COR-L47 (cell line): ENCODE measurements at places on chromosomes 16 and 17.

- no peak for DNase-seq
Measured at GRCh38 chr17:65742403-65743307, 181.2 kb upstream of the AXIN2 start.

DNA sequence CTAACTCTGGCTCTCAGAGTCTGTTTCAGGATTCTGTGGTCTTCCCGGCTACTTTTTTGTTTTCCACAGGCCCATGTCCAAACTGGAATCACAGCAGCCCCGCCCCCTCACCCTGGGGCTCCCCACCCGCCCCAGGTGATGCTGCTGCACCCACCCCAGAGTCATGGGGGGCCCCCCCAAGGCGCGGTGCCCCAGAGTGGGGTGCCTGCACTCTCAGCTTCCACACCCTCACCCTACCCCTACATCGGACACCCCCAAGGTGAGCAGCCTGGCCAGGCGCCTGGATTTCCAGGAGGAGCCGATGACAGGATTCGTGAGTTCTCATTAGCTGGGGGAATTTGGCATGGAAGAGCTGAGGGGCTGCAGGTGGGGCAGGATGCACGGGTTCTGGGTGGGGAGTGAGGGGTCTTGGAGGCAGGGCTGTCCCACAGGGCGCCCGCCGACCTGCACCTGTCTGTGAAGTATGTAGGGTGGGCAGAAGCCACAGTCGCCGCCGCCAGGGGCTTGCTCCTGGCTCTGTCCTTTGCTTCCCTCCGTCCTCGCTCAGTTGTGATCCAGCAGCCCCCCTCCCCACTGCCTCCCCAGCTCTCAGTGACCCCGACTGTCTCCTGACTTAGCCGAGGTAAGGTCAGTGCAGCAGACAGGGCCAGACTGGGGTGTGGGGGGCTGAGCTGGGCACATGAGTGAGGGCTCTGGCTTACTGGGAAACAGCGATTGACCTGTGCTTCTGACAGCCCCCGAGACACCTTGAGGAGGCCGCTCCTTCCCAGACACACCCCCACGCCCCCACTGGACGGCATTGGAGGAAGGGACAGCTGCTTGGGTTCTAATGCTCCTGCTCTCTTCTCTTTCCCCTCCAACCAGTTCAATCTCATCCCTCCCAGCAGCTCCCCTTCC, 10.0 kb downstream of the TUFM start:
- no peak for DNase-seq

DNA sequence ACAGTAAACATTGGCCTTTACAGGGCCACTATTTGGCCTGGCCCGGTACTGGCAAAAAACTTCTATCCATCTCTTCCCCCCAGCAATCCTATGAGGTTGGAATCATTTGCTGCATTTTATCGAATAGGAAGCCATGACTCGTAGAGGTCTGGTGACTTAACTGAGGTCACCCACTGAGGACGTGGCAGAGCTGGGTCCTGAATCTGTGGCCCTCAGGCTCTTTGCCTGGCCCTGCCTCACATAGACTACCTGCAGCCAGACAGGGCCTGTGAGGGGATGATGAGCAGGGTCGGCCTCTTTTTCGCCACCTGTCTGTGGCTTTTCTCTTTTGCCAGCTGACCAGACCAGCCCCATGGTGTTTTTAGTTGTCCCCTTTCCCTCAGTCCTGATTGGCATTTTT, 1.9 kb downstream of the PPP4C start:
- no peak for DNase-seq

DNA sequence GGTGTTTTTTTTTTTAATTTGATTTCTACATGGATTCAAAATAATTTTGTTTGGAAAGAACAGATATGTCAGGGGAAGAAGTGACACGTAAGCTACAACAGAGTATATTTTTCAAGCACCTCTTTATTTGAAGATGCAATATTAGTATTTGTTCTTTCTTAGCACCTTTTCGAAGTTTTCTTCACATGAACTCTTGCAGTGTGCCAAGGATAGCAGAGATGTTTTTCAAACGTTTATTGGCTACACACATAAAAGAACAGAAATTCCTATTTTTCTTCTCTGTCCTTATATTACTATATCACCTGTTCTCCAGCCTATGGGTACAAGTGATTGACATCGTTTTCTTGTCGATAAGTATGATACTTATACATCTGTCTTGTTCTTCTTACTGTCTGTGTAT, 192.7 kb upstream of the TBX2 start:
- no peak for DNase-seq

GRCh38 chr17:34638526-34639260, 59.3 kb downstream of the TMEM132E start:
- DNase-seq: no peak

- no peak for DNase-seq
Measured at GRCh38 chr17:8490256-8491023, 54.8 kb downstream of the NDEL1 start.

- no peak for DNase-seq
Measured at GRCh38 chr16:17222871-17223401, 247.8 kb downstream of the XYLT1 start.

- DNase-seq: no peak
Measured at GRCh38 chr17:1179112-1179817, 516 bp downstream of the ABR start.

GRCh38 chr17:4969047-4969550, 1.5 kb upstream of the SPAG7 start:
- DNase-seq: no peak

DNA sequence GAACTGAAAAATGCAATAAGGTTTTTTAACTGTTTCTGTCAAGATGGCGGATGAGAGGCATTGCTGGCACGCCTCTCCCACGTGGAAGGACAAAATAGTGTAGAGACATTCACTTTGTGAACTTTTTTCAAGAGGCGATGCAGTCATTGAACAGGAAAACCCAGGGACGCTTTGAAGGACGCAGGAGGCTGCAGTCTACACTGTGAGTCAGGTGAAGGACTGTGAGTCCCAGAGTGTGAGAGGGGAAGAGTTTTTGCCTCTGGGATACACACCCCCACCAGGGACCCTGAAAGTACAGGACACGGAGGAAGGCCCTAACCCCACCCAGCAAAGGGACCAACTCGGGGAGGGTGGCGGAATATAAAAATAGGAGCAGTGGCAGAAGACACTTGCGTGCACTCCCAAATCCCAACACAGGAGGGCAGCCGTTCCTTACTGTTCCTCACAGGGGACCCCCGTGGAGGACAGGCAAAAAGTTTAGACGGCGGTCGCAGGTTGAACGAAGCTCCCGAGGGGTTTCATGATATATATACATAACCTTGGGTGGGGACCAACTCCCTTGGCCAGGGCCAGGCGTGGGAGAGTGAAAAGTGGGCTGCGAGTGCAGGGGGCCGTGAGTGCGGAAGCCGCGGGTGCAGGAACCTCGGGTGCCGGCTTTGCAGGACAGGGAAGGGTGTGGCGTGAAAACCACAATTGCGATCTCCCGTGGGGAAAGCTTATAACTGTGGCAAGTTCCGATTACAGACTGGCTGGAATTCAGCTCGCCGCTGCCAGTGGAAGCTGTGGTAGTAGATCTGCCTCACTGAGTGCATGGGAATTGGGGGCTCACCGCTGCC, 82.0 kb upstream of the ALOX12 start:
- peak; percentile 28 for DNase-seq

- DNase-seq: no peak
Measured at GRCh38 chr16:80063713-80064069, 463.2 kb upstream of the MAF start.

DNA sequence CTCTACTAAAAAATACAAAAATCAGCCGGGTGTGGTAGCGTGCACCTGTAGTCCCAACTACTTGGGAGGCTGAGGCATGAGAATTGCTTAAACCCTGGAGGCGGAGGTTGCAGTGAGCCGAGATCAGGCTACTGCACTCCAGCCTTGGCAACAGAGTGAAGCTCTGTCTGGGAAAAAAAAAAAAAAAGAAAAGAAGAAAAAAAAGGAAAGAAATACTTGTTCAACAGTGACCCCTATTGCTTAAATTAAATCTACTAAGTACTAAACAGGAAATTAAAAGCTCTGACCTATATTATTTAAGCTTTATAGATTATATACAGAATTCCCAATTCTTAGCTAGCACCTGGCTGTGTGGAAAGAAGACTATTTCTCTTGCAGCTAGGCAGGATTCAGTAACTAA, 48.9 kb downstream of the FBXL20 start:
- DNase-seq: no peak

- DNase-seq: no peak
Measured at GRCh38 chr17:74260525-74260850, 13.5 kb upstream of the DNAI2 start.

- no peak for DNase-seq
Measured at GRCh38 chr17:42845556-42845917, 1.2 kb downstream of the AOC2 start.

DNA sequence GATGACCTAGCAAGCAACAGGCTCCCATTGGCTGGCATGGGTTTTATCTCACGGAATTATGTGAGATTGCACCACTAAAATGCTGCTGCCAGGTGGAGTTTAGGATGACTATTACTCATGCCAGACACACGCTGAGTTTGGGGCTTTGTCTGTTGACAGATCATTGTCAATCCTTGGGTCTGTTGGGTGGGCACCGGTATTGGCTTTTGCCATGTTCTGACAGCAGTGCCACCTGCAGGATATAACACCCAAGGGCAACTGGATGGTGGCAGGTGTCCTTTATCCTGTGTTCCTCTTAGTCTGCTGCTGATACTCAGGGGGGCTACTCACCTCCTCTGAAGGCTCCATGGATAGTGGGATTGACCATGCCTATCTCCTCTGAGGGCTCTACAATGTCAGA, 221.6 kb upstream of the DYNLRB2 start:
- DNase-seq: no peak

- DNase-seq: no peak
Measured at GRCh38 chr17:33745047-33745760, 452.1 kb upstream of the ASIC2 start.

GRCh38 chr17:3049705-3050295, 13.6 kb downstream of the OR1D5 start:
- no peak for DNase-seq

DNA sequence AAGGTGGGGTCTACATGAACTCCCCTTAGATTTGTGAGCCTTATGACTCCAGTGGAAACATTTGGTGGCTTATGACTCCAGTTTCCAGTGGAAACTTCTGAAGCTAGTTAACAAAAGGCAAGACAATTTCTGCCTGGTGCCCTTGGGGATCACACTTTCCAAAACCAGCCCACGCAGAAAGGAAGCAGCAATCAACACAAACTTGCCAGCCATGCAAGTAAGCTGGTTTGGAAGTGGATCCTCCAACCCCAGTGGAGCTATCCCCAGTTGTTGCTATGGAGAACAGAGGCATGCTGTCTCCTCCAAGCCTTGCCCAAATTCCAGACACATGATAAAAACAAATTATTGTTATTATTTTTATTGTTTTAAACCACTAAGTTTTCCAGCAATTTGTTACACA, 130.9 kb downstream of the CDH11 start:
- no peak for DNase-seq

- no peak for DNase-seq
Measured at GRCh38 chr16:85262558-85263238, 150.4 kb upstream of the CIBAR2 start.

DNA sequence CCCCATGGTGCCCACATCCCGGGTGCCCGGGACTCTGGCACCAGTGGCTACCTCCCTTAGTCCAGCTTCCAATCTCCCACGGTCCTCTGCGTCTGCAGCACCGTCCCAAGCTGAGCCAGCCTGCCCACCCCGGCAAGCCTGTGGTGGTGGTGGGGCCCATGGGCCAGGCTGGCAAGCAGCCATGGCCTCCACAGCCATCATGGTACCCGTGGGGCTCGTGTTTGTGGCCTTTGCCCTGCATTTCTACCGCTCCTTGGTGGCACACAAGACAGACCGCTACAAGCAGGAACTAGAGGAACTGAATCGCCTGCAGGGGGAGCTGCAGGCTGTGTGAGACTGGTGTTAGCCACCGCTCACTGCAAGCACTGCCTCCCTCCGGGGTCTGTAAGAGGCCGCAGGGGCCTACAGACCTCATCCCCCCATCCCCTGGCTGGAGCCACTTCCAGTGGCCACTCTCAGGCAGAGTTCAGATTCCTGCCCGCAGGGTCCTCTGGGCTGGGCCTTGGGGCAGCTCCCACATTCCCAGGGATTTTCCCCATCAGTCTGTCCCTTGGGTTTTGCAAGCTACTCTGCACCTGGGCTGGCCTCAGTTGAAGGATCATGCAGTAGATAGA, 3.9 kb upstream of the SETD1A start:
- DNase-seq: peak; percentile 74

DNA sequence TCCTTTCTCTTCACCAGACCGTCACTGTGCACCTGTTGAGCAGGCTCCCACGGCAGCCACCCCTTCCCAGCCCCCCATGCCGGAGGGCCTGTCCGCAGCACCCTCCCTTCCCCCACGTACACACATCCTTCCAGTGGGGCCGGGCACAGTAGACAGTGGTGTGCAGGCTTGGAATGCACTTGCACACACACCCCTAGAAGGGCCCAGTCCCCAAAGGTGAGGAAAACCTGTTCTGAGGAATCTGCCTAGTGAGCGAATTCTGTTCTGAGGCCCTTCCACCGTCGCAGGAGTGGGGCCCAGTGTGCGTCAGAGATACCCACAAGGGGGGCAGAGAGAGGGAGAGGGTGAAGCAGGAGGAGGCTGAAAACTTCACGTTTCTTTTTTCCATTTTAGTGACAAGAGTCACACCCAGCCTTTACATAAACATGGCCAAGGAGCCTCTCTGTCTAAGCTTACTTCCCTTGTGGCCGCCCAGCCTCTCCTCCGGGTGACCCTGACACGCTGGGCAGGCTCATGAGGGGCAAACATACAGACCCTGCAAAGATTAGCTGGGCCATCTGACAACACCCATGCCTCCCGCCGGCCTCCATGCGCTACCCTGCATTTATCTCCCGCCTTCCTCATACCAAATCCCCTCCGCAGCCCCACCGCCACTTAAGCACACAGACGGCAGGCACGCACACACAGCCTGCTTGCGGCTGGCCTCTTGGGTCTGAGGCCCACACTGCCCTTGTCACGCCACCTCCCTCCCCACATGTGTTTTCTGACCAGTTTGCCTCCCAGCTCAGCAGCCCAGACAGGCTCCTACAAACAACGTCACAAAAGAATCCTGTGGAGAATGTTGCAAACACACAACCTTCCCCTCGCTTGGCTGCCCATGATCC, 1.8 kb downstream of the ZBTB4 start:
- no peak for DNase-seq

DNA sequence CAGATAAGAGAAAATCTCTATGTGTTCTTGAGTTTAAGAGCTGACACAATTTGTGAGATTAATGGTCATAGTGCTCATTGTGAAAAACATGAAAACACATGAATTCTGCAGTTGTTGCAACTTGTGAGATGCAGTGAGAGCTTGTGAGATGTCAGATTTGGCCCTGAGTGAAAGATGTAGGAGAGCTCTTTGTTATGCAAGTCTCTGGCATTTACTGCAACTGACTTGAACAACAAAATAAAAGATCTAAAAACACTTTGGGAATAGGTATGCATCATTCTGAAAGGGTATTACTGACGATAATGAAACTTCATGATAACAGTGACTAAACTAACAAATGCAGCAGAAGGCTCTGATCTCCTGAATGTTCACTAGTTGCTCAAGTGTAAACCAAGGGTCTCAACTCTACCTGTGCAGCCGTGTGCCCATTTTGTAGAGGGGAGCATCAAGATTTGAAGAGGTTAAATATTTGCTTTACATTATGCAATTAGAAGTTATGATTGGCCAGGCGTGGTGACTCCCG, 50.8 kb upstream of the SMIM36 start:
- no peak for DNase-seq
